ENCODE measurements at places on chromosomes 12 and 14.

GRCh38 chr12:67651132-67651695 lies 2.7 kb downstream of the DYRK2 start:
- DNase-seq = no peak

DNA sequence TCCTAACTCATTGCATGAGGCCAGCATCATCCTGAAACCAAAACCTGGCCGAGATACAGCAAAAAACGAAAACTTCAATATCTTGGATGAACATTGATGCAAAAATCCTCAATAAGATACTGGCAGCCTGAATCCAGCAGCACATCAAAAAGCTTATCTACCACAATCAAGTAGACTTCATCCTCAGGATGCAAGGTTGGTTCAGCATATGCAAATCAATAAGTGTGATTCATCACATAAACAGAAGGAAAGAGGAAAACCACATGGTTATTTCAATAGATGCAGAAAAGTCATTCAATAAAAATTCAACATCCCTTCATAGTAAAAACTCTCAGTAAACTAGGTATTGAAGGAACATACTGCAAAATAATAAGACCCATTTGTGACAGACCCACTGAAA lies 56.5 kb upstream of the PPFIA2 start:
- DNase-seq = no peak

GRCh38 chr14:59850458-59850857 lies 20.1 kb downstream of the RTN1 start:
- DNase-seq = no peak

DNA sequence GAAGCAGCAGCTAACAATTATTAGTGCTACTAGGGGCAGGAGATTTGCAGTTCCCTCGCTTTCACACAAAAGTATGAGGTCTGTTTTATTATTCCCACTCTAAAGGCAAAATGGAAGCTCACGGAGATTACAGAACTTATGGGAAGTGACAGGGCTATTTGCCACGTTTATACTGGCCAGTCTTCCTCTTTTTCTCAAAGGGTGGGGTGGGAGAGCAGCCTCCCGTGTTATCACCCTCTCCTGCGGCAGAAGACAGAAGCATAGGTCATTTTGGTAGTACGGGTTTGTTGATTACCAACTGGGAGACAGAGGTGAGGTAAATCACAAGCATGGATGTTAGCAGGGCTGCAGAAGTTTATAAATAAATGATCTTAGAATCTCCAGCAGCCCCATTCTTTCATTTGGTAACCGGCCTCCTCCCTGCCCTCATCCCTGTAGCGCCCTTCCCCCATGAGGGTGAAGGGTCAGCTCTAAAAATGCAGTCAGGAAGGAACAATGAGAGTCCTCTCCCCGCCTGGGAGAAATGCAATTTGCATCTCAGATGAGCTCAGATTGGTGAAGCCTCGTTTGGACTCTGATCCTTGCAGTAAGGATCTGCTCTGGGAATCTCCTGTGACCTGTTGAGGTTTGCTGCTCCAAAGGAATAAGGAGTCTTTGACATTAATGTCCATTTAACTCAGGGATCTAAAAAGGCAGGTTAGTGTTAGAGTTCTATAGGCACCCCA lies 44.7 kb upstream of the SINHCAF start:
- no peak for DNase-seq

GRCh38 chr12:48788854-48789775 lies at the start of gene ADCY6:
TSS of gene ADCY6 (minus strand) at chr12:48789089. CDS start at chr12:48783434, 5,655 bp downstream.
- no peak for DNase-seq

DNA sequence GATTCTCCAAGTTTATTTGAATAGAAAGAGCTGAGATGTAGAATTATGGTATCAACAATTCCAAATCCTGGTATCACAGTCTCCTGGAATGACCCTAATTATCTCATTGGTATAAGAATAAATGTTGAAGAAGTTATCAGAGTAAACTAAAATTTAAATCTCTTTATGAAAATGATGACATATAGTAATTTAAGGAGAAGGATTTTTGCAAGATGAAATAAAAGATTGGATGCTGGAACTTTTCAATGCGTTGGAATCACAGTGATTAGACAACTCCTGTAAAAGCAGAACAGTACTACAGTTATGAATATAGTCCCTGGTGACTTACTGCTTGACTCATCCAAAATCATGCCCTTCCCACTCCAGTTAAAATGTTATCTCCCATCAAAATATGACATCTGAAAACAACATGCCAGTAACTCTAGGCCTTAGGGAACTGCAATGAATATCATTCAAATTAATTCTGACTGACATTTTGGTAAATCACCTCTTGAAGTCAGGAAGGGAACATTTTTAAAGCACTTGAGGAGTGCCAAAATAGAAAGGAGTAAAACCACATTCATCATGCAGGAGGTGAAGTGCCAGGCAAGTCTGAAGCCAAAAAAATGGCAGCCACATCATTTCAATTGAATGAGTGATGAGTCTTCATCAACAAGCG lies 197.8 kb upstream of the PRKD1 start:
- DNase-seq = no peak

DNA sequence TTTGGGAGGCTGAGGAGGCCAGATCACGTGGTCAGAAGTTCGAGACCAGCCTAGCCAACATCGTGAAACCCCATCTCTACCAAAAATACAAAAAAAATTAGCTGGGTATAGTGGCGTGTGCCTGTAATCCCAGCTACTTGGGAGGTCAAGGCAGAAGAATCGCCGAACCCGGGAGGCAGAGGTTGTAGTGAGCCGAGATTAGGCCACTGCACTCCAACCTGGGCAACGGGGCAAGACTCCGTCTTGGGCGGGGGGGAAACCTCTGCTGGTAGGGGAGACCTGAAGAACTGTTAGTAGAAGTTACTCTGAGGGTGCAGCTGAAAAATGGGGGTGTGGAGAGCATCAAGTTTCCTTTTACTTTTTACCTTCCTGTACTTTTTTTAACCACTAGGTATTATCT lies 2.2 kb upstream of the LRP1 start:
- no peak for DNase-seq
